ENCODE measurements at places on chromosomes 3 and 15.

DNA sequence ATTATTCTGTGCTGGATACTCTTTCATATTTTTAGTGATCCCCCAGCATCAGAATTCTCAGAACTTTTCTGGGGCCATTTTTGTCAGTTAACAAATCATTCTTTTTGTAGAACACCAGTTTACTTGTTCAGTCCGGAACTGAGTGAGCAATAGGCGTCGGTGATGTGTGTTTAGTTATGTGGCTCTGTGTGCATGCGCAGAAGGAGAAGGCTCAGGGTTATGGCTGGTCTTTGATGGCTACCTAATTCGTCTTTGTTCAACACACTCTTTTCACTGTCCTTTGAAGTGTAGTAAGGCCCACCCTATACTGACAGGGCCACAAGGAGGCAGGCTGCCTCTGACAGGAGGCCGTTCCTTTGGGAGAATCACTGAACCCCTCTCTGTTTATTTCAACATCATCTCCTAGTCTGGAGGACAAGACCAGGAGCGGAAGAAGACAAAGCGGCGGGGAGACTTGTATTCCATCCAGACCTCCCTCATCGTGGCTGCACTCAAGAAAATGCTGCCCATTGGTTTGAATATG, 158.2 kb upstream of the CHRM5 start:
- DNase-seq, result no peak

DNA sequence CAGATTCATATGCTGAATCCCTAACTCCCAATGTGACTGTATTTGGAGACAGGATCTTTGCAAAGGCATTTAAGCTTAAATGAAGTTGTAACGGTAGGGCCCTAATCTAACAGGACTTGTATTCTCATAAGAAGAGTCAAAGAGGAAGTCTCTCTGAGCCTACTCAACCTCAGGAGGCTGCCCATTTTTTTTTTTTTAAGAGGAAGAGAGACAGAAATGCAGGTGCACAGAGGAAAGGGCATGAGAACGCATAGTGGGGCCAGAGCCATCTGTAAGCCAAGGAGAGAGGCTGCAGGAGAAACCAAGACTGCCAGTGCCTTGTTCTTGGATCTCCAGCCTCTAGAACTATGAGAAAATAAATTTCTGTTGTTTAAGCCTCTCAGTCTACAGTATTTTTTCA, 28.4 kb downstream of the ZNF860 start:
- DNase-seq, result no peak

DNA sequence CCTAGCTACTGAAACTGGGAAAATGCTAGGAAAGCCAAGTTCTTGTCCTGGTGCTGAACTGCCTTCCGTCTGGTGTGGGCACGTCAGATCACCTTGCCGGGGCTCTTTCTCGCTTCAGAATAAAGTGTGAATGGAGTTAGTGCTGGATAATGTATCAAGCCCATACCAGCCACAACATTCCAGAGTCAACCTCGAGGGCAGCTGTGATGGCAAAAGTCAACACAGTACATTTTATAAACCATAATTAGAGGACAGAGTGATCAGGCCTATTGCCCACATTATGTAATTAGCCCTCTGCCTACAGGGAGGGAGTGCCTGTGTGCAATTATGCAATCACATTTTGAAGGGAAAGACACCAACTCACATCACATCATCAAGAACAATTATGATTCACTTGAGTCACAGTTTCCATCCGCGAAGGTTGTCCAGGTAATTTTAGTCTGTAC, 165.2 kb downstream of the RORA start:
- DNase-seq, result no peak

GRCh38 chr3:171453180-171453886, 6.9 kb downstream of the TNIK start:
- no peak for DNase-seq

GRCh38 chr3:87997298-87997697, 61.5 kb downstream of the CGGBP1 start:
- peak; percentile 16 for DNase-seq

- DNase-seq, result peak; percentile 36
These were observed 51.6 kb upstream of the BLM start for GRCh38 chr15:90665288-90666134.

GRCh38 chr3:123287962-123288302, 86.2 kb downstream of the SEC22A start:
- DNase-seq, result no peak

DNA sequence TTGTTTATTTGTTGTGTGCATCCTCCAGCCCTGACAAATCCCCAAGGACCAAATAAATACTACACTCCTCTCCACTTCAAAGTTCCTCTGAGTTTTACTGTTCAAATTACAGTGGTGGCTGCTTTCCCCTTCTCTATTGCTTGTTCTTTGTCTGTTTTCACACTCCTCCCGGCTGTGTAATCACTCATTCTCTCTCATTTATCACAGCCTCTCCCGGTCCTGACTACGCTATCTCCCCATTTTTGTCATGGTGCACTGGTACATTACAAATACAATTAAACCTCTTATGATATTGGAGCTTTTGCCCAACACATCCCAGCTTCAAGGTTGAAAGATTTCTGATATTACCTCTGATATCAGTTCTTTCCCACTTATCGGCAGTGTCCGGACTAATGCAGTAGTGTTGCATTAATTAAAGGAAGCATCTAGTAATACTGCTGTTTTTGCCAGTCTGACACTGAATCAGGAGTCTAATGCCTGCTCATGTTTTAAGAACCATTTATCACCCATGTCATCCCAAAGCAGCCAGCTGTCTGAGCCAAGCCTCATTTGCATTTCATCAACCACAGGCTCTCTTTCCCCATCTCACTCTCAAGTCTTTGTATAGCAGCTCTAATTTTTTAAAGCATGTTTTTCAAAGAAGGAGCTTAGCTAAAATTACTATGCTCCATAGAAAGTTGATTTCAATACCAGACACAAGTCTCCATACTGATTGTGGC, 740.5 kb downstream of the ROBO2 start:
- no peak for DNase-seq

GRCh38 chr15:68106656-68107055, 52.5 kb downstream of the PIAS1 start:
- no peak for DNase-seq
